ENCODE measurements at places on chromosomes 4 and X.

DNA sequence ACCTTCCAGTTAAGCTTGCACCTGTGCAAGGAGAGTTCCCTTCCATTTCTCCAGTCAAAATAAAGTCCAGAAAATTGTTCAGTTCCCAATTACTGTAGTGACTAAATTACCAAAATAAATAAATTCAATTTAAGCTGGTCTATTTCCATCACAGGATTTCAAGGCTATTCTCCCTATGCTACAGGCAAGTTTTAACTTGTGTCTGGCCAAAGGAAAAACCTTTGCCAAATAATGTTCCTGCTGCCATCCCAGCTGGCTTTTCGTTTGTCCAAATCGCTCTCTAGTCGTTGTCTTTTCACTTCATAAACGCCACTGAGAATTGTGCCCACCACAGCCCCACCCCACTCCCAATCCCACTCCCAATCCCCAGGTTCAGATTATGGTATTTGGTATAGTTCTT, 2.4 kb downstream of the KCTD8 start:
- peak; percentile 10 for DNase-seq

DNA sequence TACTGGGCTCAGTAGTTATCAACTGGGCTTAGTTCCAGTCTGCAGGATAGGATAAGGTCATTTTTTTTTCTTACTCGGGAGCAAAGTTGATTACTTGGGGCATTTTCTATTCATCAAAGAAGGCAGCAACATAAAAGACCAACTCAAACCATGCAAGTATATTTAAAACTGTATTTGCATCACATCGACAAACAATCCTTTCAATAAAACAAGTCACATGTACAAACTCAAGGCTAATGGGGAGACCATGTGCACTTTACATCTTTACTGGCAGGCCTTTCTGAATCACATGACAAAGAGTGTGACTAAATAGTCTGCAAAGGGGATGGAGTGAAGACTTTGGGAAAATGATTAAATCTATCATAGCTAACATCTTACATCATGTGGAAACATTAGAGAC, 610.4 kb upstream of the BOD1L1 start:
- no peak for DNase-seq

DNA sequence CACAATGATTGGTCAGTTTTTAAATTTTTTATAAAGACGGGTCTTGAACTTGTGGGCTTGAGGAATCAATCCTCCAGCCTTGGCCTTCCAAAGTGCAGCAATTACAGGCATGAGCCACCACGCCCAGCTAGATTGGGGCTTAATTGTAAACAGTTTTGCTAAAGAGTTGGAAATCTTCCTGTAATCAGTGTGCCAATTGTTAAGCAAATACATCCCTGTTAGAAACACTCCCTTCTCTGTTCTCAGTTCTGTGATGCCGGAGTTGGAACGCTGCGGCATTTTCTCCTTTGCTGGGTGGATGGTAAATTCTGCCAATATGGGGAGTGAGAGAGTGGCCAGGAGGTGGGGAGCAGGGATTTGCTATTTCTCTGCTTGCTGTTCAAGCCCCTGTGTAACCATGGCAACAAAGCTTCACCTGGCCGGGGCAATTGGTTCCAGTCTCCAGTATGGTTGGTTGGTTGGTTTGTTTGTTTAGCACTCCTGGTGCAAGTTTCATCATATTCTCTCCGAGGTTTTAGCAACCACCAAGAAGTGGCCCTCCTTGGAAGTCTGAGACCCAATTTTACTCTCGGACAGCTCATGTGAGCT, 3.0 kb upstream of the SPATA4 start:
- DNase-seq, result no peak

DNA sequence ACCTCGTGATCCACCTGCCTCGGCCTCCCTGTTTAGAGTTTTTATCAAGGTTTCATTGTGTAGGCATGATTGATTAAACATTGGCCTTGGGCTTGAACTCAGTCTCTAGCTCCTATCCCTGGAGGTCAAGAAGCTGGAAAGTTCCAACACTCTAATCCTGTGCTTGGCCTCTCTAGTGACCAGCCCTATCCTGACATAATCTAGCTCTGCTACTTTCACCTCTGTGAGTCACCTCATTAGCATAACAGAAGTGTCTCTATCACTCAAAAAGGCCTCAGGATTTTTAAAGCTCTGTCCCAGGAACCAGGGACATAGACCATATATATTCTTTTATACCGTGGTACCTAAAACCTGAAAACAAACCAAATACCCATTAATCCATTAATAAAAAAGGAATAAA, 377.5 kb downstream of the CENPC start:
- no peak for DNase-seq

DNA sequence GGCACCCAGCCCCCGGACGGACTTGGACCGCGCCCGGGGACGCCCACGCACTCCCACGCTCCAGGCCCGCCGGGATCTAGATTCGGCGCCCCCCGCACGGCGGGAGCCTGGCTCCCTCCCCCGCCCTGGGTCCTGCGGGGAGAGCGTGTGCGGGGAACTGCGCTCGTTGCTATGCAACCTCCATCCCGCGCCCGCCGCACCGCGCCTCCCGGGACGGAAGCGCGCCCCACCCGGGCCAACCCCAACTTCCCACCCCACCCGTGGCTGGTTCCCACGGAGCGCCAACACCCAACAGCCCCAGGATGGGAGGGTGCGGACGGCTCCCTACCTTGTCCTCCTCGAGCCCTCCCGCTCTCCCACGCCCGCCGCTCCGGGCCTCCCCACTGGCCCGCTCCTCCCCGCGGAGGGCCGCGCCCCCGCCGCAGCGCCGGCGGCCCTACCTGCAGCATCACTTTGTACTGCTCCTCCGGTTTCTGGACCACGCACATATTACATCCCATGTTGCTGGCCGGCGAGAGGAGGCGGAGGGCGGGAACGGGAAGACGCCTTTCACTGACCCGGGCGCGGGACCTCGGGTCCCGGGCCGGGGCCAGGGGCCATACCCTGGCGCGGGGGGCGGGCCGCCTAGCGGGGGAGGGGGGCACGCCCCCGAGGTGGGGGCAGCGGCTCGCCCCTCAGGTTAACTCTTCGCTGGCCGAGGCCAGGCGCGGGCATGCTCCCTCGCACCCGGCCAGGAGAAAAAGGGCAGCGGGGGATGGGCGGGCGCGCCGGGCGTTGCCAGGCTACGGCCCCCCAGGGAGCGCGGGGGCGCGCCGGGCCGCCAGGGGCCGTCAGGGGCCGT, at the start of gene PDZD4:
Gene PDZD4, minus strand, starts transcription at position 746 of the 841 bp plus-strand sequence. Its CDS starts 246 bp downstream, at position 500.
- no peak for DNase-seq

- DNase-seq, result peak; percentile 10
These were observed 738 bp upstream of the HPF1 start for GRCh38 chr4:169758401-169758962.

DNA sequence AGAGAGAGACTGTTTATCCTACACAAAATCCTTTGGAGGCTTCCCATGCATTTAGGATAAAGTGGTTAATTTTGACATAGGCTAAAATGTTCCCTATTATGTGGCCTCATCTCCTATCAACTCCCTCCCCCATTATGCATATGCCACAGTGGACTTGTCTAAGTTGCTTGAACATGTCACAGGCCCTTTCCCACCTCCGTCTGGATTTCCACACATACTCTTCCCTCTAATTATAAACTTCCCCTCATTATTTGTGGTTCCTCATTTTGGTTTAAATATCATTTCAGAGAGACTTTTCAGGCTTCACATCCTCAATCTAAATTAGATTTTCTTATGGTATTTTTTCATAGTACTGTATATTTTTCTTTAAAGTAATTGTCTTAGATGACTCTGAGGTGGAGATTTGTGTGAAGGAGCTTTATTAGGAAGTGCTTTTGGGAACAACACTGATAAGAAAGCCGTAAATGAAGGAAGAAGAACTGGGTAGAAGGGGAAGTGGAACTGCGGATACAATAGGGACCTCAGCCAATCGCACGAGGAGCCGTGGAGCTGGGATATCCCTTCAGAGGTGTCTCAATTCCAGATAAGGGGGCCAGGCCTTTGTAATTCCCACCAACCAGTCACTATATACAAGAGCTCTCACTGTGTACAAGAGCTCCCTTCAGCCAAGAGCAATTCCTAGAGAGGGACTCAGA, 7.9 kb downstream of the C4orf17 start:
- DNase-seq, result no peak

DNA sequence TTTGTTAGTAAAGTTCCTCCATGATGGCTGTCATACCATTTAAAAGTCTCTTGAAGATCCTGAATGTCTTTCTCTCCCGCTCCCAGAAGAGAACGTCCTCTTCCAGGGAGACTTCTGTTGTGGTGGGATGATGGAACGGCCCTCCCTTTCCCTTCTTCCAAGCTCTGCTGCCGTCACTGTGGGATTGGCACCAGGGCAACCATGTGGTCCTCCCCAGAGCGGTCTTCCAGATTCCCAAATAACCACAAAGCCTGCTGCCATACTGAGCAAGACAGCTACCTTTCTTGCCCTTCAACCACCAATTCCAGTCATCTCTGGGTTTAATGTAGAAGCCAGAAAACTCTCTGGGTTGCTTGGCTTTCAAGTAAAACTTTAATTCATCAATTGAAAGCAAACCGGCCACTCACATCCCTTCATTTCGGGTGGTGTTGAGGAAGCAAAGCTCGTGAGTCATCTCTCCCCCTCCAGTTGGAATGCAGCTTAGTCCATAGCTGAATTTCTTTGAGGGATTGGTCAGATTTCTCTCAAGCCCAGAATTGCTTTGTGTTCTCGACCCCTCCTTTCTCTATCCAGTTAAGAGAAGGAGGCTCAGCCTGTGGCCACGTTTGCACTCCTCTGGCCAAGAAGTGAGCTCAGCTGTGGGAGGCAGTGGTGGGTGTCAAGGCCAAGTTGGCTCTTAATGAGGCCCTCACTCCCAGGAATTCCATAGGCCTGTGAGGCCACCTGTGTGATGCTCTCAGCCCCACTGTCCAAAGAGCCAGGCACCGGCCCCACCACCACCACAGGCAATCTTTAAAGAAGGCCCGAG, 36.9 kb downstream of the FHDC1 start:
- peak; percentile 25 for DNase-seq

DNA sequence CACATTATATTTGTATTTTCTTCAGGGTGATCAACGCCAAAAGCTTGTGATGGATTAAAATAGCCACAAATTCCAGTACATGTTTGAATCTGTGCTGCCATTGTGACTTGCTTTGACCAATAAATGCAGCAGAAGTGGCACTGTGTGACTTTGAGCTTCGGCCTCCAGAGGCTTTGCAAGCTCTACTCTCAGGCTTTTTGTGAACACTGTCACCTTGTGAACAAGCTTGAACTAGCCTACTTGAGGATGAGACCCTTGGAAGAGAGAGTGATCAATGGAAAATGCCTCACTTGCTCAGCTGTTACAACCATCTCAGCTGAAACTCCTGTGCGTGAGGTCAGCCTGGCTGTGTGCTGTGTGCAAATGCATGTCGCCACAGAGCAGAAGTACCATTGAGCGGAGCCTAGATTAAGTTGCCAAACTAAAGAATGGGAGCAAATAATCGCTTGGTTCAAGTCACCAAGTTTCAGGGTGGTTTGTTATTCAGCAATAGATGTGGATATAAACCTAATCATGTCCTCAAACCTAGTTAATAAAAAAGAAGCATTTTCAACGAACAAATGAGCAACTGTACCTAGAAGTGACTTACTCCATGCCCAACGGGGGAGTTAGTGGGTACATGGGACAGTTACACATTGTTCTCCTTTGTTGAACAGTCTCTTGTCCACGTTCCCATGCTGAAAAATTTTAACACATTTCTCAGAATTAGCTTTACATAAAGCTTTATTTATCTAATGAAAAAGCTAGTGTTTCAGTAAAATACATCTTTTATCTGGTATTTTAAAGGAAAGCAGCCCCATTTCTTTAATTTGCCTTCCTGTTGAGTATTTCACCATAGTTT, 23.5 kb downstream of the NOA1 start:
- DNase-seq, result no peak

DNA sequence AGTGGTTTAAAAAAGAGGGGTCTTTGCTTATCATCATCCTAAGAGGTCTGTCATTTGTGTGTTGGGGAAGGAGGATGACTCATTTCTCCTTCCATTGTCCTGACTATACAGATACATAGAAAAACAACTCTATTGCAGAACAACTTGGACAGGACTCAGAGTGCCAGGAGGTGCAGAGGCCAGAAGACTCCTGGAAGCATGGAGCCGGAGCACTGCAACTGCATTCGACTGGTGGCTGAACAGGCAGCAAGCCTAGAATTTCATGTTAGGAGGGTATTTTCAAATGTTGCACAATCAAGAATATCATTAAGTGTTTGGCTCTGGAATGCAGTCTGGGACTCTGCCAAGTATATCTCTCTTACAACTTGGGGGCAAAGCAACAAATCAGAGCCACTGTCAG, 35.0 kb upstream of the MAML3 start:
- peak; percentile 93 for DNase-seq

DNA sequence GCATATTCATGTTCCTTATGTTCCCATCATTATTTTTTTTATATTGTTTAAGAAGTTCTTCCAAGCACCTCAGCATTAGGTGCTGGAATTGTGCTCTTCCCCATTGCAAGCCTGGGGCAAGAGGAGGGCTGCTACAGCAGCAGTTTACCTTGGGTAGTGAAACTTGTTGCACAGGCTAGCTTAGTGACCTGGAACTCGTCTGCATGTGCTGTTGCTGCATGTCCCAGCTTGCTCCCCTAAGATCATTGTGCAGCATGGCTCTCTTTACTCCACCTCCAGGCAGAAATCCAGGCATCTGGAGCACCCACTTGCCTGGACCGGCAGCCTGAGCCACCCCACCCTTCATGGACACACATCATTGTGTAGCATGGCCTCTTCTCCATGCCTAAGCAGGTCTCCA, 776.0 kb downstream of the GLUD2 start:
- no peak for DNase-seq
